ENCODE measurements at places on chromosomes 3 and 15. TPM values are rescaled to one million over a fixed set of nuclear protein-coding genes. Genes with fewer than 3 reads are reported as not detected.

DNA sequence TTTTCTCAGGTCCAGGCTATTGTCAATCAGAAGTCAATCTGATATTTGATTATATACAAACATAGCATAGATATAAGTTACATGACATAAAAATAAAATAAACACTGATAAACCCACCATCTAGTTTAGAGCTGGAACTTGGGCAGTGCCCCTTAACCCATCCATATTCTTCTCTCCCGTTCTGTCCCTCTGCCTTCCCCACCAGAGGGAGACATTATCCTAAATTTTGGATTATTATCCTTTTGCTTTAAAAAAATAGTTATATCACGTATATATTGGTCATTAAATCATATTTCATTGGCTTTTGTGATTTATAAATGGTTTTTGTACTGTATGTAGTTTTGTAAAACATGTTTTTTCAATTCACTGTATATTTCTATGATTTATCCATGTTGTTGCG is 107.9 kb downstream of the GMPS start:
- no peak for DNase-seq

DNA sequence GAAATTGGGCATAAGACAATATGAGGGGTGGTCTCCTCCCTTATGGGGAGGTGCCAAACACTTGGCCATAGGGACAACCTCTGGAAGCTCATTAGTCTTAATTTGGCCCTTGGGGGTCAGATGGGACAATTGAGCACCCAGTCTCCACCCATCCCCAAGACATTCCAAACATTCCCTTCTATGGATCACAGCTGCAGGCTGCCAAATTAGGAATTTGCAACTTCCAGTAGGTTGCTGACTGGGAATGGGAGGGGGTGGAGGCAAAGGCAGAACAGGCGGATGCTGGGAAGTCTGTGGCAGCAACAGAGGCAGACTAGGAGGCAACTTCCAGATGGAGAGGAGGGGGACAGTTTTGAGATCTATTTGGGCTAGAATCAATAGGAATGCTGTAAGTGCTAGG is 1.4 kb upstream of the PDHB start:
- DNase-seq, result peak; percentile 36

- DNase-seq, result no peak
Measured at GRCh38 chr15:89628301-89628700, 27.0 kb downstream of the KIF7 start.

DNA sequence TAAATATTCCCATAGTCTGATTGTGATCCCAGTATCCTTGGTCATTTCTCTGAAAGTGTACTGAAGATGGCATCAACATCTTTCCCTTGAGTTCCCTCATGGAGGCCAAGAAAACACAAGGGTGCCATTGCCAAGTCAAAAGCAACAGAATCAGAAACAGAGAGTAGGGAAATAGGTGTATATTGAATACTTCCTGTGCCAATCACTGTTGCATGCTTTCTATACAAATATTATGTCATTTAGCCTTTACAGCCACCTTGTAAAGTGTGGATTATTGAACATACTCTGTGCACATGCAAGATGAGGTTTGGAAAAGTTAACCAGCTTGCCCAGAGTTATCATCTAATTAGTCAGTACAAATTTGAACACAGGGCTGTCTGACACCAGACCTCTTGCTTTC is 117.9 kb downstream of the MAP2K5 start:
- DNase-seq, result no peak

DNA sequence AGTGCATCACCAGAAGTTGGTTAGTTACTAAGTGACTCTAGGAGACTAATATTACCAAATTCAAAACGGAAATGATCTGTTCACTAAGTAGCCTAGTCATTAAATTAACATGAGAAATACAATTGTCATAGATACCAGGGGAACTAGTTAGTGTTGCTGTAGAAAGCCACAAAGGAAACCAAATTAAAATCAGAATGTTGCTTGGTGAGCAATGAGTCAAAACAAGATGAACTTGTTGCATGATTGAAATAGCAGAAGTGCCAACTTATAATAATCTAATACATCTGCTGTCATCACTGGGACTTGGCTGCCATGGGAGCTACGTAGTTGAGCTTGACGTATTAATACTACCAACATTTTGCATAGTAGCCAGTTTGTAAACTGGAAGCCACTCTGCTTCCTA is 458.1 kb downstream of the DIPK2A start:
- DNase-seq, result no peak

DNA sequence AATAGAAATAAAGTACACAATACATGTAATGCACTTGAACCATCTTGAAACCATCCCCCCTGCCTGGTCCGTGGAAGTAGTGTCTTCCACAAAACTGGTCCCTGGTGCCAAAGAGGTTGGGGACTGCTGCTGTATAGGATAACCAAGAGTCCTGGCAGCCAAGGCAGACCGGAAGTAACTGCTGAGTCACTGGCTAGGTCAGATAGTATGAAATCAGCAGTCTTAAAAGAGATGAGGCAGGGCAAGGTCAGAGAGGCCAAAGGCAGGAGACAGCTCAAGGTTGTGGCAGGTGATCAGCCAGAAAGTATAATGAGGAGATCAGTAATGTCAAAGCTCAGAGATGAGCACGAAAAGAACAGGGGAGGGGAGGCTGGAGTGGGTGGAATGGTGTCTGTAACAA is 60.2 kb downstream of the MAP3K13 start:
- DNase-seq, result no peak

DNA sequence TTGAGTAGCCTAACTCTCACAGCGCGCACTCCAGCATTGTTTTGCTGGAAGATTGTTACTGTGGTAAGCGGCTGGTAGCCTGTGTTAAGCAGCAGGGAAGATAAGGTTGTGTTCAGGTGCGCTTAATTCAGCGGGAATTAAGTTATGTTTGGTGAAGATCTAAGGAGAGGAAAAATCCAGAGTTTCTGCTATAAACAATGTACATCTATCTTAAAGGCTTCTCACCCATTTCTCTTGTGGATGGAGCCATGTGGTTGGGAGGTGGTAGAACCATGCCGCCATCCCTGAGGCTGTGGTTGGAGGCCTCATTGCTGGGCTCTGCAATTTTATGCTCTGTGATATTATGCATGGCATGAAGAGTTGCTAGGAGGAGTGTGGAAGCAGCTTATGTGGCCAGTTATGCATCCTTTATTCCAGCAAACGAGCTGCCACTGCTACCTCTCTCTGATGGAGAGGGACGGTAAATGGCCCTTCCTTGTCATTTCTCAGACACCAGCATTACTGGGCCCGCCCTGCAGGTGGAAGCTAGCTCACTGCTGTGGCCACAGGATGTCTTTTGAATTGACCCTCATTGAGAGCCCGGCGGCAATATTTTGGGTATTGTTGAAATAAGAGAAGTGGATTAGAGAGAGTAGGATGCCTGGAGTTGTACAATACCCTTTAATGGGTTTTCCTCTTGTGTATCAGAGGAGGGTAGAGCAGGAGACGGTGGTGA is 1.3 kb downstream of the MINAR1 start:
- DNase-seq, result no peak

GRCh38 chr3:132062535-132062934 is 27.7 kb upstream of the CPNE4 start:
- no peak for DNase-seq

- DNase-seq, result no peak
Measured at GRCh38 chr3:32281570-32282106, 43.2 kb downstream of the CMTM8 start.

GRCh38 chr15:49185473-49185872 is 15.4 kb downstream of the GALK2 start:
- no peak for DNase-seq

DNA sequence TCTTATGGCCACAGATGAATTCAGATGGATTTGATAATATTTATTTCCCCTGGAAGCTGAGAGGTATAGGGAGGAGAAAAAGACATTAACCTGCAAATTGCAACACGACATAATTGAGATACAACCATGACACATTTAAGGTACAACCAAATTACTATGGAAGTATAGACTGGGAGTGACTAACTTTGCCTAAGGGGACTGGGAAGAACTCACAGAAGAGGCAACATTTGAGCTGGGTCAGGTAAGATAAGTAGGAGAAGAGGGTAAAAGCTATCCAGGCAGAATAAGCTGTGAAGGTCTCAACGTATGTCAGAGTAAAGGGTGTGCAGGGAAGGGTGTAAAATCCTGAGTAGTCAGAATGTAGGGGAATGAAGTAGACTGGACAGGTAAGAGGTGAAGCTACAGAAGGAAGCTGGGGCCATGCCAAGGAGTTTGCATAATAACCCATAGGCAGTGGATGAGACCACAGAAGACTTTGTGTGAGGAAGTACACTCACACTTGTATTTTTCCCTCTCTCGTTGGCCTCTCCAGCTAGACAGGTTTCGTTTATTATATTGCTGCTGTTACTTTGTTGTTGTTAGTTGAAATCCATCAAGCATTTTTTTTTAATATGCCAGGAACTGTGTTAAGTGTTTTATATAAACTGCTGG is 28.0 kb upstream of the PTX3 start:
- no peak for DNase-seq

GRCh38 chr15:61893146-61893545 is 167.1 kb downstream of the VPS13C start:
- no peak for DNase-seq

PLA2G4D gene
- not detected for polyA plus RNA-seq

CADM2 gene
- 4.3 TPM for polyA plus RNA-seq

All from stomach (tissue), 19 donors.